ENCODE measurements at places on chromosomes 6 and 20. TPM values are rescaled to one million over a fixed set of nuclear protein-coding genes. Genes with fewer than 3 reads are reported as not detected.

DEF6 gene
- under 0.01 TPM for total RNA-seq

RNF144B gene
- total RNA-seq = 269 TPM

GCNT2 gene
- total RNA-seq = 5.2 TPM

OLIG3 gene
- not detected for total RNA-seq

TEAD3 gene
- total RNA-seq = 0.61 TPM

DUSP15 gene
- not detected for total RNA-seq
